Fibroblast of skin of right biceps (primary cell): ENCODE measurements at places on chromosomes 3 and 15.
A peak's percentile ranks its signal among the peaks of the same experiment; 100 is the strongest.

- peak; percentile 61 for DNase-seq
Measured at GRCh38 chr3:177336873-177337450, 139.7 kb upstream of the TBL1XR1 start.

DNA sequence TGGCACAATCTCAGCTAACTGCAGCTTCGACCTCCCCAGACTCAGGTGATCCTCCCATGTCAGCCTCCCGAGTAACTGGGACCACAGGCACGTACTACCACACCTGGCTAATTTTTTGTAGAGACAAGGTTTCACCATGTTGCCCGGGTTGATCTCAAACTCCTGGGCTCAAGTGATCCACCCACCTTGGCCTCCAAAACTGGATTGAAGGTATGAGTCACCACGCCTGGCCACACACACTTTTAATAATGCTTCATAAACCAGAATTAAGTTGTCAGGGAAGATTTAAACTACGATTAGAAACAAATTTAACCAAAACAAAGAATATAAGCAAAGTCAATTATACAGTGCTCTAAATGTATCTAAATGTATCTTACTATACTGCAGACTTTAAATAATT, 87.5 kb downstream of the LRRFIP2 start:
- no peak for DNase-seq

DNA sequence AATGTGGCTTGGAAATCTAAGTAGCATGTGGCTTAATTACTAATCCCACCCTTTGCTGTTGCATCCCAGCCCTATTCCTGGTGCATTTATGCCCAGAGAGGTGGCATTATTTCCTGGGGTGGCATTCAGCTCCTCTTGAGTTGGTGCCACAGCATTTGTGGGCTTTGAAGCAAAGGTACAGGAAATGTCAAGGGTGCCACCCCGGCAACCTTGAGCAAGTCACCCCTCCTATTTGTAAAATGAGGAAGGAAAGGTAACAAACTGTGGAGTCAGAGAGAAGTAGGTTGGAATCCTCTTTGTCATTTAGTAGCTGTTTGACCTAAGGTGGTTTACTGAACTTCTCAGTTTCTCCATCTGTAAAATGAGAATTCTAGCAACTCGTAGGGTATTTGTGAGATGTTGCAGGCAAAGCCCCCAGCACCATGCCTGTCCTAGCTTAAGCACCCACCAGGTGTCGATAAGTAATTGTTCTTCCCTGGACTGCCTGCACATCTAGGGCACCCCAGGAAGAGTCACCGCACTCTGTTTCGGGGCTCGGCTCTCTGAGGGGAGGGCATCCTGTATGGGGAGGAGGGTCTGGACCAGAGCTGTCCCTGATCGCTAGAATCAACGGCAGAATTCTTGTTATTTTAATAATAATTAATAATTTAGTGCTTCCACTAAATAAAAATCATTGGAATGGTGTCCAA, 17.1 kb downstream of the ISG20 start:
- DNase-seq = no peak

DNA sequence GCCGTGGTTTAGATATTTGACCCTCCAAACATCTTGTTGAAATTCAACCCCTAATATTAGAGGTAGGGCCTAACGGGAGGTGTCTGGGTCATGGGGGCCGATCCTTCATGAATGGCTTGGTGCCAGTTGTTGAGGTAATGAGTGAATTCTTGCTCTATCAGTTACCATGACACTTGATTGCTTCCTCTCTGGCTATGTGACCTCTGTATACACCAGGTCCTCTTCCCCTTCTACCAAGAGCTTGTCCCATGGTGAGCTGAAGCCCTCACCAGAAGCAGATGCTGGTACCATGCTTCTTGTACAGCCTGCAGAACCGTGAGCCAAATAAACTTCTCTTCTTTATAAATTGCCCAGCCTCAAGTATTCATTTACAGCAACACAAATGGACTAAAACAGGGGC, 41.8 kb upstream of the TIPARP start:
- no peak for DNase-seq

- no peak for DNase-seq
Measured at GRCh38 chr3:169489775-169490546, 173.6 kb downstream of the MECOM start.

DNA sequence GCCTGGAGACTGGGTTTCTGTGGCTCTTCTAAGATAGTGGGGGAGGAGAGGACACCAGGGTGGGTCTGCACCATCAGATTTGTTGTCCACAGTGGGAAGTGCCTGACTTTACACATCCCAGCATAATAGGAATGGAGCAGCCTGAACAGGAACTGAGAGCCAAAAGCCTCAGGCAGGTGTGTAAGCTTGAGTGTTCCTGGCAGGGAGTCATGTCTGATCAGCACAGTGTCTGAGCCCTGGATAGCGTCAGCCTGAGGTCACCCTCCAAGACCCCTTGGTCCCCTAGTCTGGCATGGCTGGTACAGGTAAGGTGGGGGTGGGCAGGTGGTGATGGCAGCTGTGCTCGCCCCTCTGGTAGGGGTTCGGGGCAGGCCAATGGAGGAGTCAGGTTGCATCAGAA, 20.2 kb downstream of the INSYN1 start:
- DNase-seq = no peak

DNA sequence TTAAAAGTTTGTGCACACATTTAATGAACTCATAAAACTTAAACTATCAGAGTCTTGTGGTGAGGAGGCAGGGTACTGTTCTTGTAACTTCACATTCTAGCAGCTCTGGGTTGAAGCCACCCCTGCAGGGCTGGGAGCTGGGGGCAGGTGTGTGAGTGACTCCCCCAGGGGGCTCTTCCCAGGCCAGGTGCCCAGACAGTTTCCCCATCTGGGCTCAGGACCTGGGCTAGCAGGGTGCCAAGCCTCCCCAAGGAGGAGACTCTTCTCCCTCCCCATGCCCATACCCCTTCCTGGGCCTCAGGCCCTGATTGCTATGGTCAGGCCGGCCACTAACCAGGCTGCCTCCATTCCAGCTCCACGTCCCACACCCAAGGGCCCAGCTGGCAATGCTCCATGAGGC, 22.0 kb upstream of the CHCHD6 start:
- DNase-seq = no peak

- no peak for DNase-seq
Measured at GRCh38 chr15:75177360-75178071, 24.2 kb upstream of the C15orf39 start.

DNA sequence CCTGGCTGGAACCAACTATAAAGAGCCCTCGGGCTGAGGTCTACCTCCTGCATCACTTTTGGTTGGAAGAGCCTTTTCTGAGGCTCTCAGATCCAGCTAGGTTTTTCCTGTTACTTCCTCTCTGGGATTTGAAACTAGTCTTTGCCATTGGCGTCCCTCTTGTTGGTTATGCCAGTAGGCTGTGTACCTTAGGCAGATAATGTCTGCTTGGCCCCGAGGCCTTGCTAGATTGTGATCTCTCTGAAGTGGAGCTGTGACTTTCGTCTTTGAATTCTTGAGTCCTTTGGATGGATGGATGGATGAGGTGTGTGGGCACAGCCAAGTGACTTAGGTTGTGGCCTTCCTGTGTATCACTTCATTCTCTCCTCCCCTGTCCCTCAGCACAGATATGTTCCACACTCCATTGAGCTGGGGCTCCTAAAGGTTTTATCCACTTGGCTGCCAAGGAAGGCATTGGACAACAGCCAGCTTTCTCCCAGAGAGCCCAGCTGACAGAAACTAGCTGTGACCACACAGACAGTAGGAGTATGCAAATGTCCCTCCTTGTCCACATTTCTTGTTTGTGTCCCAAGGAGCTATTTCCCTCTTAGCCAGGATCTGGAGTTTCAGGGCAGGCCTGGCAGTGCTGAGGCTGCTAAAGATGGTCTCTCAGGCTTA, 7.9 kb upstream of the DNAJC17 start:
- DNase-seq = no peak

- no peak for DNase-seq
Measured at GRCh38 chr3:13040361-13041074, 32.7 kb downstream of the IQSEC1 start.

DNA sequence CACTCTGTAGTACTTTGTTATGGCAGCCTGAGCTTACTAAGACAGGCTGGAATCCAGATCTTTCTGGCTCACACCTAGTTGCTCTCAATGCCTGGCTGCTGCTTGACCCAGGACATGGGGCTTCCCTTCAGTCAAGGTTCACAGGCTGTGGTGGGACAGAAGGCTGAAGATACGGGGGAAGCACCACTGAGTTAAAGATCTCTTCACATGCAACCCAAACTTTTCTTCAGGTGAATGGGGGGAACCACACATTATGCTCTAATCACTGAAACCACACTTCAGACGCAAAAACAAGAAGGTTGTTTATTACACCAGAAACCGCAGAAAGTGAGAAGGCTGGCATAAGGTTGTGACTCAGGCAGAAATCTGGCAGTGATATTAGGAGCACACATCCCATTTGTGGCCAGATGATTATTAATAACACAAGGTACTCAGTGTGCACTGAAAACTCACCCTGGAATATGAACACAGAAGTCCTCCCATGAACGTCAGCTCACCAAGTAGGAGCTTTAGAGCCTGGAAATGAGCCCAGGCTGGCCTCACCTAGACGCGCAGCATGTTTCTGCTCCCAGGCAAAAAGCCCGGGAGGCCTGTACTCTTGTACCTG, 230.5 kb upstream of the CHRNA7 start:
- DNase-seq = peak; percentile 45

- DNase-seq = no peak
Measured at GRCh38 chr3:127177226-127177625, 15.7 kb upstream of the PRR23E start.
